ENCODE measurements at places on chromosomes 2 and 18.

DNA sequence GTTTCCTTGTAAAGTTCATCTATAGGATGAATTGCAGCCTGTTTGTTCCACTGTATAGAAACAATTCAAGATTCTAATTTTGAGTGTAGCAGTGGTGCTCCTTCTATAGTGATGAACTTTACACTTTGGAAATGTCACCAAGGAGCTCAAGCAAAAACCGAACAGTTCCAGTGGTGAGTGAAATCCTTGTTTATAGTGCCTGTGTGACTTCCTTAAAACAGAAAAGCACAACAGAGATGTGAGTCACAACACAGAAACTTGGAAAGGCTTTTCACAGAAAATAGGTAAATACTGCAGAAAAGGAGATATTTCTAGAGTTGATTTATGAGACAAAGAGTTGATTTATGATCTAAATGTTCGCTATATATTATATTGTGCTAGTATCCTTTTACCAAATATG lies 482.0 kb downstream of the PTPRM start:
- DNase-seq, result no peak

DNA sequence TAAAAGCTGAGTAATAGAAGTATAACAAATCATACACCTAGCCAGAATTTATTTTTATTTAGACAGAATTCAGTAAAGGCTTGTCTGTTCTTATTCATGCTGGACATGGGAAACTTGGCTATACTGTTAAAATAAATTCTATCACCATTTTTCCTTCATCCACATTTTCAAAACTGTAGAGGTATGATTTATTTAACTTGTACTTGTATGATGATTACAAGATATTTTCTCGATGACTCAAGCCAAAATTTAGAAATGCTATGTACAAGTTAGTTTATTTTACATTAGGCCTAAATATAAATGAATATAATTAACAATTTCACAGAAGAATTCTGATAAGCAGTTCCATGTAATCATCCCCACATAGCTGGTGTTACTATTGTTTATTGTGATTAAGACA lies 194.8 kb upstream of the DOK6 start:
- DNase-seq, result no peak

DNA sequence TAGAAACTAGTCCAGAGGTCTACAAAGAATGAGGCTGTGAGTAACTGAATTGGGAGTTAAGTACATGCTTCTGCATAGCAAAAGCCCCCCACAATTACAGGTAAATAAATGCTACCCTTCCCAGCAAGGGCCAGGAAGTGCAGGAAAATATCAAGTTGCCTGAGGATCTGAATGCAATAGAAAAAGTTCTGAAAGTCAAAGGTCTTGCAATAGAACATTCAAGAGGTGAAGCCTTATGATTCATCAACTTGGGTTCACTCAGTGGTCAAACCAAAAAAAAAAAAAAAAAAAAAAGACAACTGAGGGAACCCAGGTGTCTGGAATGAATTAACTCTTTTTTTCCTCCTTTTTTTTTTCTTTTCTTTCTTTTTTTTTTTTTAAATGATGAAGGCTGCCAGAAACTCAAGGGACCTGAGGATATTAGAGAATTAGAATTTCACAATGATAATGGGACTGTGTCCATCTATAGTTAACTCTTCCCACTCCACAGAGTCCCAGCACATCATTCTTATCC lies 42.9 kb upstream of the RFX8 start:
- no peak for DNase-seq

GRCh38 chr2:241722896-241723454 lies 11.5 kb upstream of the D2HGDH start:
- DNase-seq, result no peak

DNA sequence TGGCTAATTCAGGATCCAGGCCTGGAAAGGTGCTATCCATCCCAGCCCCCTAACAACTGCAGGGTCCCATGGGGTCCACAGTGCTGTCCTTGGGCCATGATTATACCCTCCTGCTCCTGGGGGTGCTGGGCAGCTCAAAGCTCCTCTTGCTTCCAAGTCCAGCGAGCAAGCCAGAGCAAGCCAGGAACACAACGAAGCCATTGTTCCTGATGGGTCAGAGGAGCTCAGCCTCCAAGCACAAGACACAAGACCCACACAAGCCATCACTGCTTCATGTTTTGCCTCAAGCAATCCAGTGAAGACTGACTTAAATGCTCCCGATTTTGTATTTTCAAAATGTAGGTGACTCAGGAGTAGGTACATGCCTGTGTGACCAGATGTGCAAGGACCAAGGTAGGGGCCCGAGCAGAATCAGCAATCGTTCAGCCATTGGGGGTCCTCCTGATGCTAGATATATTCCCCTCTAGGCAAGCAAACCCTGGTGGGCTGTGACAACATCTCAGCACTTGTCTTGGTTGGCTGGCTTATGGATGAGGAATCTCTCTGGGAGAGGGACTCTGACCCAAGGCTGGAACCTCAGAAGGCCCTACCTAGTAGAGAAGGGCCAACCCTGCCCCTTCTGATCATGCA lies 90.8 kb downstream of the EPAS1 start:
- DNase-seq, result no peak

DNA sequence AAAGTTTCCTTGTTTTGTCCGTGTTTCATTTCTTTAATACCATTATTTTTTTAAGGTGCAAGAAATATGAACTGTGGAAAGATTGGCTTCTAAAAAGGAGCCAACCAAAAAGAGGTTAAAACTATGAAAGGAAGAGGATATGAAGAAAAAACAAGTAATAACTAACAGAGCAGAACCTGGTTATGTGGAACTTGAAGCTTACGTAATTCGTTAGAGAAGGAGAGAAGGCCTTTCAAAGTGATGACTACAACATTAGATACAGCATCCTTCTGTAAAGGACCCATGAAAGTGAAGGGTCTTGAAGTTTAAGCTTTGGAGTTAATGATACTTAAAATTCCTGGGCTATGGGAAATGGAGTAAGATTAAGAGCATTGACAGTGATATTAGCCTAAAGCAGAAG lies 84.5 kb downstream of the ANKRD12 start:
- DNase-seq, result no peak

DNA sequence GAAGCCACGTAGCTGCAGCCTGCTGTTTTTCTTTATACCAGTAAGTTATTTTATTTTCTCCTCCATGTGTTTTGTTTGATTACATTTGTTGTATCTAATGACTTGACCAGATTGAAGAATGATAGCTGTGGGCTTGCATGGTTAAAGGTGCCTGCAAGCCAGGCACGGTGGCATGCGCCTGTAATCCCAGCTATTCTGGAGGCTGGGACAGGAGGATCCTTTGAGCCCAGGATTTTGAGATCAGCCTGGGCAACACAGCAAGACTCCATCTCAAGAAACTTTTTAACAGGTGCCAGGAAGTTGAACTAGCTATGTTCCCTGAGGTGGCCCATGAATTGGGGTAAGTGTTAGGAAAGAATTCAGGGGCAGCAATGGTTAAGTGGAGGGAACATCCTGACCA lies 179.4 kb downstream of the IRS1 start:
- DNase-seq, result no peak

Data from GM13976 (cell line).